A549 treated with AZD2906 at 1 μM for 4 hours (cell line): ENCODE measurements at places on chromosomes 4 and X. TPM values are rescaled to one million over a fixed set of nuclear protein-coding genes. Genes with fewer than 3 reads are reported as not detected.

Gene PLCXD1
- total RNA-seq, result 24.7 to 31.1 TPM (median 28.5 TPM) in 5 replicates

Gene KIT
- 0.01 to 0.02 TPM in 2 of 5 replicates, not detected in the others for total RNA-seq

Gene FDCSP
- not detected in 5 replicates for total RNA-seq

Gene COX7B2
- total RNA-seq, result not detected in 5 replicates

Gene RBMXL3
- total RNA-seq, result not detected in 5 replicates

Gene GLRA2
- not detected in 5 replicates for total RNA-seq

Gene CT47B1
- total RNA-seq, result not detected in 5 replicates

Gene SMIM14
- total RNA-seq, result 14.2 to 16.3 TPM (median 15.7 TPM) in 5 replicates

Gene GPR119
- total RNA-seq, result not detected in 5 replicates

Gene CABS1
- not detected in 5 replicates for total RNA-seq

Gene RAP2C
- total RNA-seq, result 21.5 to 51.7 TPM (median 26.8 TPM) in 5 replicates

Gene CLDN24
- not detected in 5 replicates for total RNA-seq

Gene BEX1
- total RNA-seq, result not detected in 5 replicates

Gene HHIP
- 0.37 to 1.3 TPM (median 0.76 TPM) in 5 replicates for total RNA-seq

Gene F11
- not detected in 5 replicates for total RNA-seq

Gene RASSF6
- total RNA-seq, result 0.66 to 0.88 TPM (median 0.76 TPM) in 5 replicates
